ENCODE measurements at places on chromosomes 16 and 17.

DNA sequence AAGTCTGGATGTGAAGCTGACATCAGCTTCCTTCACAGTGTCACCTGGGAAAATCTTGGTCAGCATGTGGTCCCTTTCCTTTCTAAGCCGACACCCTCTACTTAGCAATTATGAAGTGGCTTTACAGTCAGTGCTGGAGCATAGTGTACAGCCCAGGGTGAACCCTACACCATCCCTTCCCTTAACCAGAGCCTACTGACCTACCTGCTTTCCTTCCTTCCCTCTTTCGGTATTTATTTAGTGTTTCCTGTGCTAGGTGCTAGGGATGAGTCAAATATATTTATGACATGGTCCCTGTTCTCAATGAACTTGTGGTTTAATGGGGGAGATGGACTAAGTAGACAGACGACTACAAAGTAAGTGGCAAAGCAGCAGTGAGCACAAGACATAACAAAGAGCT, 77.5 kb downstream of the CDK5R1 start:
- no peak for DNase-seq

DNA sequence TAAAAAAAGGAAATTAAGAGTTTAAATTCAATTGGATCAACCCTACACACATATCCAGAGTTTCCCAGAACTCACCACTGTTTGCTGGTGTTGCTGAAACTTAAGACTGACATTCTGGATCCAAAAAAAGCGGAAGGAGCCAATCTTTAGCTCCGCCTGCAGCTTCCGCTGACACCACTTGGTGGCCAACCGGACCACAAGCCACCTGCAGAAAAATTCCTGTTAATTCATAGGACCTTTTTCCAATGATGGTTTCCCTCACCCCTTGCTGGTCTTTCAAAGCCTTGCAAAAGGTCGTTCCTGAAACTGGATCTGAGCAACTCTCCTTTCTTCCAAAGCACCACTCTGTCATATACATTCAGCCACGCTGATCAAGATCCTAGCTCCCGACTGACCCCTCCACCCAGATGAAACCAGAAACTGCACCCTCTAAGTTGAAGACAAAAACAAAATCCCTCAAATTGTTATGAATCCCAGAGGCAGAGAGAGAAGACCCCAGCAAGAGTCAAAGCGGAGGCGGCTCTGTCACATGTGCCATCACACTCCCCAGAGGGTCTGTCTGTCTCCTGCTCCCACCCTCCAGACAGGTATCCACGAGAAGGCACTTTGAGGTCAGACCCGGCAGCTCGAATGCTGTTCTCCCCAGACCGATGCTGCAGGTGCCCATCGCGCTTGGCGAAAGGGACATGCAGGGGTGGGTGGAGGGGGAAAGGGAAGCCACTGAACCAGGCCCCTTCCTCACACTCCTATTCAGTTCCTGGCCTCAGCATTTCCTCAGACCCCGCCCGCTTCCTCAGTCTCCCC, 773 bp downstream of the BLTP2 start:
- DNase-seq = no peak

GRCh38 chr17:75475851-75476250, 19.4 kb downstream of the TMEM94 start:
- no peak for DNase-seq

- peak; percentile 17 for DNase-seq
Observed at GRCh38 chr17:75487351-75488070, 27.8 kb downstream of the CASKIN2 start.

- DNase-seq = no peak
Observed at GRCh38 chr16:3157229-3158025, 22.6 kb downstream of the ZNF213 start.

DNA sequence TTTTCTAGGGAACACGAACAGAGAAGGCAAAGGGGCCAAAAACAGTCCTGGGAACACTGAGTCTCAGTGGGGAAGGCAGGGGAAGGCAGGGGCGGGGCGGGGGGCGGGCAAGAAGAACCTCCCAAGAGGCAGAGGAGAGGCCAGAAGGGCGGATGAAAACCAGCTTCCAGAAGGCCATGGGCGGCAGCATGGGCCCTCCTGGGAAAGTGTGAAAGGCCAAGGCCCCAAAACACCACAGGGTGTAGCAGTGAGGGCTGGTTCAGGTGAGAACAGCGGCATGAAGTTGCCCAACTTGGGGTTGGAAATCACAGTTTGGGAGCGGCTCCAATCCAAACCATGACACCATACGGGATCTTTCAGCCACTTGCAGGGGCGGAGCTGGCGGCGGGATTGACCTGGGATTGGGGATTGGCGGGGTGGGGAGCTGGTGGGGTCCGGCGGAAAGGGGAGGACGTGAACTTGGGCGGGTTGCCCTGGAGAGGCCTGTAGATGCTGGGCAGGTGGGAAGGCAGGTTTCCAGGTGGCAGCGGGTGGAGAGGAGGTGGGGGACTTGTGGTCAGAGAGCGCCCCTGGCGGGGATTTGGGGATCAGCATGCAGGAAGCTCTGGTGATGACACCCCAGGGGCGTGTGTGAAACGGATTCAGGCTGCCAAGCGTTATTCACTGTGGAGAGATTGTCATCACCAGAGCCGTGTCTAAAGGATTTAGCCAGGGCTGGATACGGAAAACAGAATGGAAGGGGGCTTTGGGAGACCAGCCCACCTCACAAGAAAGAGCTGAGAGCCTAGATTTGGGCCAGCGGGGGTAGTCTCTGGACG, 80.9 kb downstream of the ARHGAP23 start:
- peak; percentile 35 for DNase-seq

- DNase-seq = no peak
Observed at GRCh38 chr16:74455619-74456289, 34.5 kb upstream of the CLEC18B start.

DNA sequence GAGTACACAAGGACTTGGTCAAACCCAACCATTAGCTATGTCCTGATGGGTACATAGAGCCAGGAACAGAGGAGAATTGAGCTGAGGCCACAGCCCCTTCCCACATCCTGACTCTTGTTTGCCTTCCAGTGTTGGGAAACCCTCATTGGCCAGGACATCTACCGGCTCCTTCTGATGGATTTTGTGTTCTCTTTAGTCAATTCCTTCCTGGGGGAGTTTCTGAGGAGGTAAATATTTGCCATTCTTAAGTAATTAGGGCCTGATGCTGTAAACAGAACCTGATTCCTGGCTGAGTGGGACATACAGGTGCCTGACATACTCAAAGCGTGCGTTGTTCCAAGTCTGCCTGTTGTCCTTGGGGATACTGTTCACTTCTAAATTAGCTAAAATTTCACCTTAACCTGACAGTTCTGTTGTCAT, 42.6 kb downstream of the GDE1 start:
- DNase-seq = no peak

- DNase-seq = no peak
Observed at GRCh38 chr16:86511317-86512161, 1.2 kb downstream of the FOXF1 start.

DNA sequence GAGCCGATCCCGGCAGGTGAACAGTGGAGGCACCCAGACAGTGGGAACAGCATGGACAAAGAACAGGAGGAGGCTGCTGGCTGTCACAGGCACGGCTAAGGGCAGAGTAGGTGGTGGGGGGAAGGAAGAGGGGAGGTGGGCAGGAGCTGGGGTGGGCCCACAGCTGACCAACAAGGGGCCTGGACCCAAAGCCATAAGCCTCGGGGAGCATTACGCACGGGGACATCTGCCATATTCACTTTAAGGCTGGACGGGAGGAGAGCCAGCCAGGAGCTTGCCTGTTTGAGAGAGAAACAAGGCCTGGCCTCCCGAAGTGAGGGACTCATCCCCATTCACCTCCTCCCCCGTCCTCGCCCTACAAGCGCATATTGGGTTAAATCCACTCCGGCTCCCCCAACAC, 19.6 kb upstream of the HAP1 start:
- DNase-seq = no peak

- no peak for DNase-seq
Observed at GRCh38 chr17:29154516-29155226, 25.5 kb downstream of the MYO18A start.

DNA sequence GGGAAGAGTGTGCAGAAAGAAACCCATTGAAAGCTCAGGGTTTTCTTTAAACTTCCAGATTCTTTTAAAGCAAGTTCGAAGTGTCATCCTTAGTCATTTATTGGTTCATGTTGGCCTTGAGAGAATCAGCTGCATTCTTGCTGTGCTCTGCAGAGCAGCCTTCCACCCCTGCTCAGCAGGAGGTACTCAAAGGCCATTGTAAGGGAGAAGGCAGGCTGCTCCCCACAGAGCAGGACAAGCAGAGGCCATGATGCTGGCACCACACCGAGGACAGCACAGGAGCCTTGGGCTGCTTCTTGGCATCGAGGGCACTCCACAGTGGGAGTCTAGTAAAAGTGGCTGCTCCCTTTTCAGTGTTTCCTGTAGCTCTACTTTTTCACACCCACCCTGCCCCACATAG, 29.6 kb downstream of the NMT1 start:
- no peak for DNase-seq

DNA sequence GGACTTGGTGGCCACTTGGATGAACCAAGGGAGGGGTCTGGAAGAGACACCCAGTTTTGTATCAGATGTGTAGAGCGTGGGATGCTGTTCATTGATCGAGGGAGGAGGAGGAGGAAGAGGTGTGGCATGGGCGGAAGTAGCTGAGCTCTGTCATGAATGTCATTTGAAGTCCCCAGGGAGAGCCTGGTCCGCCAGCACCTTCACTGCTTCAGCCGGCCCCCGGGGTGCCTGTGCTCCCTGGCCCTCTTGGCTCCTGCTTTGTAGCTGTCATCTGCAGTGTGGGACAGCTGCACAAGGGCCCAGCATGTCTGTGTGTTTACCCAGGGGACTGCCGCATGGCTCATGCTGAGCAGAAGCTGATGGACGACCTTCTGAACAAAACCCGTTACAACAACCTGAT, 75.4 kb upstream of the RBL2 start:
- DNase-seq = no peak

- DNase-seq = no peak
Observed at GRCh38 chr17:7982666-7983065, 19.7 kb upstream of the GUCY2D start.

- DNase-seq = no peak
Observed at GRCh38 chr17:27233059-27233458, 60.9 kb upstream of the WSB1 start.

DNA sequence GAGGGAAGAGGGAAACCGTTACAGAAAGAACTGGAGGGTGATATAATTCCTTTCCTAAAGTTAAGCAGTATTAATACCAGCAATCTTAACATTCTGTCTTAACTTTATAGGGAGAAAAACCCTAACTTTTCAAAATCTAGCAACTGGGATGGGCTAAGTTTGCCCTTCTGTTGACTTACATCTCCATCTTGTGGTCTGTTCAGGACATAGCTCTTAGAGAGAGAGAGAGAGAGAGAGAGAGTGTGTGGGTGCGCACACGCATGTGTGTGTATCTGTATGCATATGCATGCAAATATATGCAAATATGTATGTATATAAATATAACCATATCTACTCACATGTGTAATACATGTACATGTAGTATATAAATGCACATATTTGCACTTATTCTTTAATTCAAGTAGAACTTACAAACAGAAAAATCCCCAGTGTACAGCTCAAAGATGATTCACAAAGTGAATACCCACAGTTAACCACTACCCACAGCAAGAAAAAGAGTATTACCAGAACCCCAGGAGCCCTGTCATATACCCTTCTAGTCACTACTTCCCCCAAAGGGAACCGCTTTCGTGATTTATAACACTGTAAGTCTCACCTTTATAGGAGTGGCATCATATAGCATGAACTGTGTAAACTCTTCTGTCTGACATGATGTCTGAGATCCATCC, 46.5 kb downstream of the STX8 start:
- no peak for DNase-seq

DNA sequence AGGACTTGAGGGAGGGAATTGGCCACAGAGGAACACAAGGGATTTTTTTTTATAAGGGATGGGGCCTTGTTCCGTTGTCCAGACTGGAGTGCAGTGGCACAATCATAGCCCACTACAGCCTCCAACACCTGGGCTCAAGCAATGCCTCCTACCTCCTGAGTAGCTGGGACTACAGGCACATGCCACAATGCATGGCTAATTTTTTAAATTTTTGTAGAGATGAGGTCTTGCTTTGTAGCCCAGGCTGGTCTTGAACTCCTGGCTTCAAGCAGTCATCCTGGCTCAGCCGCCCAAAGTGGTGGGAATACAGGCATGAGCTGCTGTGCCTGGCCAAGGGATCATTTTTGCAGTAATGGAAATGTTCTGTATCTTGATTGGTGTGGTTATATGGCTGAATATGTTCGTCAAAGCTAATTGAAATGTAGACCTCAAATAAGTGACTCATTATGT, 56.9 kb downstream of the VMP1 start:
- DNase-seq = no peak

GRCh38 chr16:17926866-17927399, 409.6 kb downstream of the NPIPA8 start:
- no peak for DNase-seq

GRCh38 chr16:56743840-56744239, 13.9 kb downstream of the NUP93 start:
- DNase-seq = no peak

- DNase-seq = no peak
Observed at GRCh38 chr17:55340686-55341085, 75.9 kb downstream of the HLF start.

GRCh38 chr17:80704894-80705293, 160.3 kb downstream of the RPTOR start:
- no peak for DNase-seq

GRCh38 chr17:79742951-79743476, 12.3 kb downstream of the ENPP7 start:
- no peak for DNase-seq

GRCh38 chr16:24999088-24999670, 16.0 kb downstream of the ARHGAP17 start:
- DNase-seq = no peak

DNA sequence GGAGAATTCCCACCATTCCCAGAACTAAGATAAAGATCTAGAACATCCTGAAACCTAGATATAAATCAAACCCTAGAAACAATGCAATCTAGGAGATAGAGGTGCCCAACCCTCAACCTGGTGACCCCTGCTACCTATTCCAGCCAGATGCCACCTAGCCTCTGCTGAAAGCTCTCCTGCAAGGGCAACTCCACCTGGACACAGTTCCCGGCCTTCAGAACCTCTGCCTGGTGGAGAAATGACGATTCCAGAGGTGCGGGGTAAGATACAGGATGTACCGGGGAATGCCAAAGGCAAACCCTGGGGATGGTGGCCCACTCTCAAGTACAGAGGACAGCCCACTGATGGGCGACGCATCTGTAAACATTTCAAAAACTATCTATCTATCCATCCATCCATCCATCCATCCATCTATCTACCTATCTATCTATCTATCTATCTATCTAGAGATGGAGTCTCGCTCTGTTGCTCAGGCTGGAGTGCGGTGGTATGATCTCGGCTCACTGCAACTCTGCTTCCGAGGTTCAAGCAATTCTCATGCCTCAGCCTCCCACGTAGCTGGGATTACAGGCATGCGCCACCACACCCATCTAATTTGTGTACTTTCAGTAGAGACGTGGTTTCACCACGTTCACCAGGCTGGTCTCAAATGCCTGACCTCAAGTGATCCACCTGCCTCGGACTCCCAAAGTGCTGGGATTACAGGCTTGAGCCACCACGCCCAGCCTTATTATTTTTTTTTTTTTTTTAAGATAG, 19.0 kb downstream of the MEAK7 start:
- DNase-seq = no peak

GRCh38 chr16:49620158-49620868, 235.6 kb downstream of the ZNF423 start:
- no peak for DNase-seq

- DNase-seq = no peak
Observed at GRCh38 chr16:15835136-15835878, 21.5 kb downstream of the MYH11 start.

- DNase-seq = no peak
Observed at GRCh38 chr16:86189934-86190333, 291.0 kb downstream of the IRF8 start.

GRCh38 chr17:31472137-31472536, 80.7 kb downstream of the RAB11FIP4 start:
- DNase-seq = no peak
